ENCODE measurements at places on chromosomes 1 and 21.
A peak's percentile ranks its signal among the peaks of the same experiment; 100 is the strongest.

GRCh38 chr1:156623946-156624813, 5.0 kb downstream of the HAPLN2 start:
- DNase-seq: no peak

GRCh38 chr1:62436039-62436465, 797 bp upstream of the USP1 start:
- peak; percentile 98 for DNase-seq

DNA sequence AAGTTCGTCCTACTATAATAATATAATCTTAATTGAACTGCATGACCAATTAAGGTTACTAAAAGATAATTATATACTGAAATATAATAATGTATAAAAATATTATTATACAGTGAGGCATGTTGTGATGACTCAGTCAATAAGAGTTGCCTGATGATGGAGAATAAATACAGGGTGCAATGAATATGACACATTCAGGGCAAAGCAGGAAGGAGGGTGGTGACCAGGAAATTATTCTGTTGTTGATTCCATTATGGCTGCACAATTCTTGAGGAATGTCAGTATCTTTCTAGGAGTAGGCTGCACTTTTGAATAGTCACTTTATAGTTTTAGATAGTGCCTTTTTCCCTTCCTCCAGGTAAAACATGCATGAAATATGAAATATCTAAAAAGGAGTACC, 46.4 kb upstream of the RGS21 start:
- no peak for DNase-seq

DNA sequence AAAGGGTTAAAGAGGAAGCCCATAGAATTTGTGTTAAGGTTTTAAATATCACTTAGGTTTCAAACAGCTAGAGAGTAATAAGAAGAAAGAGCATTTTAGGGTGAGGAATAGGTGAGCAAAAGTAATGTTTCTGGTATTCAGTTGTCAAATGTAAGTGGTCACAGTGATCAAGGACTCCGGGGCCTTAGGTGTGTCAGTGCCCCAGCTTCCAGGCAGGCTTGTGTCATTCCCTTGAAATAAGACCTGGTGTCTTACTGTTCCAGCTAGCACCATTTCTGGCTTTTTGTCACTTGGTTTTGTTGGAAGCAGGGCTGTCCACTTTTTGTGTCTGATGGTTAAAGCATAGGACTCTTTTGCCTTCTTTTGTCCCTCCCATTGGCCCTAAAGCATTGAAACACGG, 69.6 kb downstream of the DYRK1A start:
- DNase-seq: no peak

DNA sequence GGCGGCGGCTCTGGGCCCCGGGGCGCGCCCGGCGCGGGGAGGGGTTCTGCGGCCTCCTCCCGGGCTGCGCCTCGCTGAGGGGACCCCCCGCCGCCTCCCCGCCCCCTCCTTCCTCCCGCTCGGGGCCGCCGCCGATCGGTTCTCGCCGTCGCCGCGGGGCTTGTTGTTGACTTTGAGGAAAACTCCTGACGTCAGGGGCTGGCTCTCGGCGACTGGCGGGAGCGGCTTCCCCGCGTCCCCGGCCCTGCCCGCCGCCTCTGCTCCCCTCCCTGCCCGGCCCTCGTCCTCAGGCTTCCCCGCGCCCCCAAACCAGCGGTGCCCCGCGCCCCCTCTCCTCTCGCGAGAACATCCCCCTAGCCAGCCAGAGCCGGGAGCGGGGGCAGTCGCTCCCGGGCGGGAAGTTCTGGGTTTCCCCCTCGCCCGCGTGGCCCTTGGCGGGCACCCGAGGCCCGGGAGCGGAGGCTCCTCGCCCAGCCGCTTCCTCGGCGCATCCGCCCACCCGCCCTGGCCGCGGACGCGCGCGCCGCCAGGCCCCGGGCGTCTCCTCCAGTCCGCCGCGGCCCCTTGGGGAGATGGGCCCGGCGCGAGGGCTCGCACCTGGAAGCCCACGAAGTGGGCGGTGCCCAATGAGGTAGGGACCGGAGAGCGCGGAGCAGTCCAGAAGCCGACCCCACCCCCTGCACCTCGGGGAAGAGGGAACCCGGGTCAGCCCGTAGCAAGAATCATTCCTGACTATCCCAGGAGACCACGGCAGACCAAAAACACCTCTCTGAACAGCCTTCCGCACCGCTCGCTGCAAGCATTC, 611 bp upstream of the AKT3 start:
- peak; percentile 89 for DNase-seq

- DNase-seq: no peak
Observed at GRCh38 chr1:82366689-82367088, 566.0 kb downstream of the ADGRL2 start.

- DNase-seq: no peak
Observed at GRCh38 chr1:211606914-211607753, 28.2 kb upstream of the SLC30A1 start.

DNA sequence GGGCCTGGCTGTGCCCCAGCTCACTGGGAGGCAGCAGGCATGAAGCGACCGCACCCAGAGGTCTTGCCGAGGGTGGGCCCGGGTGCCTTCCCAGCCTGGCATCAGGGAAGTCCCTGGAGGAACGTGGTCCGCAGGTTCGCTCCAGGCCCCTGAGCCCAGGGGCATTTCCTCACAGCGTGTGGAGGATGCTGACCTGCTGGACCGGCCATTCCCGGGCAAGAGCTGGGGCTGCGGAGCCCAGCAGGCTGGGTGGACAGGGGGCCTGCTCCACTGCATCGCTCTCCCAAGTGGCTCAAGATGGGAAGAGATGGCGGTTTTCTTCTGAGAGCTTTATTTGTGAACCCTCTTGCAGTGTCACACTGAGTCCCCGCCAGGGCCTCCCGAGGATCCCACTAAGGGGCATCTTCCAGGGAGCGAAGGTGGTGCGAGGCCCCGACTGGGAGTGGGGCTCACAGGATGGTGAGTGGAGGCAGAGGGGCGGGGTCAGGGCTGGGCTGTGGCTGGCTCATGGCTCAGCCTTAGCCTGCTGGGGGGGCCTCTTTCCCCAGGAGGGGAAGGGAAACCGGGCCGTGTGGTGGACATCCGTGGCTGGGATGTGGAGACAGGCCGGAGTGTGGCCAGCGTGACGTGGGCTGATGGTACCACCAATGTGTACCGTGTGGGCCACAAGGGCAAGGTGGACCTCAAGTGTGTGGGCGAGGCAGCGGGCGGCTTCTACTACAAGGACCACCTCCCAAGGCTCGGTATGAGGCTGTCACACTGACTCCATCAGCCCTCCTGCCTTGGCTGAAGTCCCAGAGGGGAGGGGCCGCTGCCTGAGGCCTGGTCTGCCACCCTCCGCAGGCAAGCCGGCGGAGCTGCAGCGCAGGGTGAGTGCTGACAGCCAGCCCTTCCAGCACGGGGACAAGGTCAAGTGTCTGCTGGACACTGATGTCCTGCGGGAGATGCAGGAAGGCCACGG, 7.2 kb upstream of the MMP23B start:
- DNase-seq: peak; percentile 64

- peak; percentile 61 for DNase-seq
Observed at GRCh38 chr1:228964178-228965089, 229.2 kb downstream of the RHOU start.

DNA sequence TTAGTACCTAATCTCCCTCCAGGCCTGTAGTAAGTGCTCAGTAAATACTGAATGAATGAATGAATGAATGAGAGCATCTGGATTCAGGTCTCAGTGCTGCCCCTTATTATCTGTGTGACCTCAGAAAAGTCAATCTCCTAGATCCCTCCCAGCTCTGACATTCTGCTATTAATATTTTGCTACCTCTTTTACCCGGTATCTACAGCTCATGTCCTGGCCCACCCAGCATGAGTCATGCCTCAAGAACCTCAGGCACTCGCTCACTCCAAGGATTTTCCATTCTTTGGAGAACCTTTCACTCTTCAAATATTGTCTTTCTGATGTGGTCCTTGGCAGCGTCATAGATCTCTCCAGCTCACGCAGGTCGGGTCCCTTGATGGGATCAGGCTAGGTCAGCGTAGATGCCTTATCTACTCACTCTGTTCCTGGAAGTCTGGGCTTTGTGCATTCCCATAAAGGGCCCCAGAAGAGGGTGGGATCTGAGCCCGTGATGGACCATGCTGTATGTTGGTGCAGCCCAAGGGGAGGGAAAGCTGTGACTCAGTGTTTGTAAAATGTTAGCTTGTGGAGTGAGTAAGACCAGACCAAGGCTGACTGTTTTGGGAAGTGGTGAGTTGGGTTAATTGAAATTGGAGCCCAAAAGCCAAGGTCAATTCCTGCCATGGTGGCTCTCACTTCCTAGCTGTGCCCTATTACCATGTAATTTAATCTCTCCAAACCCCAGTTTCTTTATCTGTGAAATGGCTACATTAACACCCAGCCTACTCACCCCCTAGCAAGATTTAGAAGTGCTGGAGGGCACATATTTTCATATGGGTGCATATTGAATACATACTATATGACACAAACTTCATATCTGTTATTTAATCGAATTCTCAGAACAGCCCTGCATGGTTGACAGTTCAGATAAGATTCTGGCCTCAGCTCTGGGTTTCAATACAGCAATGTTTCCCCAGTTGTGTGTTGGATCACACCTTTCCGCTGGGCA, 214.1 kb upstream of the USP24 start:
- no peak for DNase-seq

GRCh38 chr1:209430107-209430506, 153.4 kb upstream of the CAMK1G start:
- no peak for DNase-seq

DNA sequence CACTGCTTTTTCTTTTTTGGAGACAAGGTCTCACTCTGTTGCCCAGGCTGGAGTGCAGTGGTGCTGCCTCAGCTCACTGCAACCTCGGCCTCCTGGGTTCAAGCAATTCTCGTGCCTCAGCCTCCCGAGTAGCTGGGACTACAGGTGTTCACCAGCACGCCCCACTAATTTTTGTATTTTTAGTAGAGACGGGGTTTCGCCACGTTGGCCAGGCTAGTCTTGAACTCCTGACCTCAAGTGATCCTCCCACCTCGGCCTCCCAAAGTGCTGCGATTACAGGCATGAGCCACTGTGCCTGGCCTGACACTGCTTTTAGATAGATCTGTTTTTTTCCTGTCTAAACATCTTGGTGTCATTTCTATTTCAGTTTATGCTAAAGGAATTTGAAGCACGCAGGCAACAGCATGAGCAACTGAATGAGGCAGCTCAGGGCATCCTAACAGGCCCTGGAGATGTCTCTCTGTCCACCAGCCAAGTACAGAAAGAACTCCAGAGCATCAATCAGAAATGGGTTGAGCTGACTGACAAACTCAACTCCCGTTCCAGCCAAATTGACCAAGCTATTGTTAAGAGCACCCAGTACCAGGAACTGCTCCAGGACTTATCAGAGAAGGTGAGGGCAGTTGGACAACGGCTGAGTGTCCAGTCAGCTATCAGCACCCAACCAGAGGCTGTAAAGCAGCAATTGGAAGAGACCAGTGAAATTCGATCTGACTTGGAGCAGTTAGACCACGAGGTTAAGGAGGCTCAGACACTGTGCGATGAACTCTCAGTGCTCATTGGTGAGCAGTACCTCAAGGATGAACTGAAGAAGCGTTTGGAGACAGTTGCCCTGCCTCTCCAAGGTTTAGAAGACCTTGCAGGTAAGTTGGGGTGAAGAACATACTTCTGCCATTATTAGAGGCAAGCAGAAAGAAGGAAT, 106.1 kb upstream of the BMP8A start:
- DNase-seq: no peak

- no peak for DNase-seq
Observed at GRCh38 chr21:28100366-28100765, 892.3 kb downstream of the LTN1 start.

All from right forelimb (tissue), 1 donor.